ENCODE measurements at places on chromosomes 3 and 15.

DNA sequence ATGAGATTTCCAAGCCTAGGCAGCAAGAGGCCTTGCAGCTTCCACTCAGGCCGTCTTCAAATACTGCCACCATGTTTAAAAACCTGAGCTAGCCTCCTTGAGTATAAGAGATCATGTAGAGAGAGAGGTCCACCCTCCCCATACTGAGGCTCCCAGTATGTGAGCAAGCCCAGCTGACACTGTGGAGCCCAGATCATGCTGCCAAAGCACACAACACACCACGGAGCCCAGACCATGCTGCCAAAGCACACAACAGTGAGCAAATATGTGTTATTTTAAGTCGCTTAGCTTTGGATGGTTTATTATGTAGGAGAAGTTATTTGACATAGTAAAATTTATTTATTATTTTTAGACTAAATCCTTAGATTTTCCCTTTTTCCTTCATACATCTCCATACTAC is 333.7 kb downstream of the CTNNB1 start:
- no peak for DNase-seq

- DNase-seq, result no peak
Observed at GRCh38 chr3:12839156-12839946, 2.0 kb downstream of the RPL32 start.

GRCh38 chr3:22117751-22118346 is 366.8 kb upstream of the ZNF385D start:
- peak; percentile 2 for DNase-seq

GRCh38 chr15:41561777-41562145 is 2.7 kb downstream of the TYRO3 start:
- DNase-seq, result peak; percentile 70

GRCh38 chr3:139894643-139894989 is 40.4 kb upstream of the CLSTN2 start:
- DNase-seq, result no peak

- no peak for DNase-seq
Observed at GRCh38 chr3:31968927-31969418, 12.1 kb downstream of the OSBPL10 start.

DNA sequence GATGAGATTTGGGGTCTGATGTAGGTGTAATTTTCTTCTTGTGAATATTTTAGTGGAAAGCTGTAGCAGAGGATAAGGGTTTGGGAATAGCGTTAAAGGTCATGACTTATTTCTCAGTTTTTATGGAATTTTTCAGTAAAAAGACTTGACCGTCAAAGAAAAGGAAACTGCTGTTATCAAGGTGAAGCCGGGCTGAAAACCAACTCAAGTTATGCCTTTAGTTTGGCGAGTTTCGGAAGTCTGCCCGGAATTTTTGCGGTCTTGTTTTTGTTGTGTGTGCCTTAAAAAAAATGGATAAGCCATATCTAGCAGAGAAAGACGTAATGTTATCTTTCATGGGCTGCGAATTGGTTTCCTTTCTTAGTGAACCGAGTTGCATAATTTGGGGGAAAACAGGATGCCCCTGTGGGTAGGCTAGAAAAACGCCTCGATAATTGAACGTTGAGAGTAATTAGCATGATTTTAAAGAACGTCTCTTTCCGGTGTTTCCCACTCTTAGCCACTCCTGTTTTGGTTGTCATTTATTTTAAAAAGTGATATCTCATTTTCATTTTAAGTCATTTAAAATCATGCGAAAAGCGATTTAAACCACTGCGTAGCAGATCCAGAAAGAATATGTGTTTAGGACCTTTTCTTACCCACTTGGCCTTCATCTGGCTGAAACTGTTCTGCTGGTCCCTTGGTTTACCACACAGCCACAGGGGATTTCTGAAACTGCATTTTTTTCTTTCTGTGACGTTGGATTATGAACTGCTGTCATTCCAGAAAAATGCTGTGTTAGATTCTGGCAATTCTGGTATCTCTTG is 1.1 kb downstream of the NFKBIZ start:
- no peak for DNase-seq

- DNase-seq, result no peak
Observed at GRCh38 chr15:40043927-40044716, 5.1 kb upstream of the SRP14 start.

- DNase-seq, result no peak
Observed at GRCh38 chr3:120461416-120461815, 10.6 kb upstream of the FSTL1 start.

- no peak for DNase-seq
Observed at GRCh38 chr3:127779747-127780146, 42.6 kb downstream of the MGLL start.

- DNase-seq, result no peak
Observed at GRCh38 chr3:108605491-108605890, 16.0 kb downstream of the DZIP3 start.

DNA sequence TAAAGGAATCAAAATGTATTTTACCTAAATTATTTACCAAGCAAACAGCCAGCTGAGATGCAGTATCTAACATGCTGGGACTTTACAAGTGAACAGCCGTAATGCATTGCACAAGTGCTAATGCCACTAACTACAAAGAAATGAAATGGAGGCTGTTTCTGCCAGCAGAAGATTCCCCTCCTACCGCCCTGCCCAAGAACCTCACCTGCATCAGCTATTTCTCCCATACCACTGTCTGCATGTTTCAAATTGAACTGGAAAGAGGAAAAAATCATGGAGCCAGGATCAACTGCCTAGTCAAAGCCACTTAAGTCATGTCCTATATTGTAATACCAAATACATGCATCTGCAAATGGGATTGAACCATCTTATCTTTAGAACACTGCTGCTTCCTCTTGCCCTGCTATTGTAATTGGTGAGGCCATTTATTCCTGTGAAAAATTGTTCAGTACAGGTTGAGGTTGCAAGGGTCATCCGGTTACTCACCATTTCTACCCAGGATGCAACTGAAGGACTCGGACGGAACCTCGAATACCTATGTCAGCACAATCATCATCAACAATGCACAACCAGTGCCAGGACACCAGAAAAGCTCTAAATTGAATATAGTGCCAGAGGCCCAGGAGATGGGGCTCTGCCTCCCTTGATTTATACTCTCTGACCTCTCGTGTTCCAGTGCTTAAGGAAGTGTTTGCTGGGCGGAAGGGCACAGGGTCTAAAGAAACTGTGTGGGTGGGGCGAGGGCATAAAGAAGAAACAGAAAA is 27.5 kb downstream of the ANXA2 start:
- no peak for DNase-seq

DNA sequence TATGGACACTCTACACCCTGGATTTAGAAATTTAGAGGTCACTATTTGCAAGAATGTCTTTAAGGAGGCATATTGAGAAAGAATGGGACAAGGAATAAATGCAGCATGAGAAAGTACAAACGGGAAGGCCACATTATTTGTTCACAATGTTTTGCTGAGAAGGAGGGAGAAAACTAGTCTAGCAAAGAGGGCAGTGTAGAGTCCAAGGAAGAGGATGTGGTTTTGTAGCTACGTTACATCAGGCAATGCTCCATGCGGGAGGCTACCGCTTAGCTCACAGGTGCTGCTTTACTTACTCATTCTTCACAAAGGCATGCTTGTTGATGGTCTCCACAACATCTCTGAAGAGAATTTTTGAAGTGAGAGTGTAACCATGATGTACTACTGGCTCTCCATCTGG is 191.1 kb downstream of the PLCH1 start:
- no peak for DNase-seq

DNA sequence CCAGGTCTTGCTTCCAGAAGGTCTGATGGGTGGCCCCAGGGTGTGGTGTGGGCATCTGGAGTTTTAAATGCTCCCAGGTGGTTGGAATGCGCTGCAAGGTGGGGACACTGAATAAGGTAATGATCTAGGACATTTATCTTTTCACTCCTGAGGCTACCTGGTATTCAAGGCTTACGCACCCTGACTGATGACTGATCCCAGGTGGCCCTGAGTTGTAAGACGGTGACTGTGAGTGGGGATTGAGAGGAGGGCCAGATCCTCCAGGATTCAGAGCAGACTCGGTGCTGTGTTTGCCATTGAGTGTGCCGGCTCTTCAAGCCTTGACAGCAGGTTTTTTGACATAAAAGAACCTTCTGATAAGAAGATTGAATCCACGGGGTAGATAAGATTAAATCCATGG is 40.3 kb downstream of the SLC6A20 start:
- no peak for DNase-seq

DNA sequence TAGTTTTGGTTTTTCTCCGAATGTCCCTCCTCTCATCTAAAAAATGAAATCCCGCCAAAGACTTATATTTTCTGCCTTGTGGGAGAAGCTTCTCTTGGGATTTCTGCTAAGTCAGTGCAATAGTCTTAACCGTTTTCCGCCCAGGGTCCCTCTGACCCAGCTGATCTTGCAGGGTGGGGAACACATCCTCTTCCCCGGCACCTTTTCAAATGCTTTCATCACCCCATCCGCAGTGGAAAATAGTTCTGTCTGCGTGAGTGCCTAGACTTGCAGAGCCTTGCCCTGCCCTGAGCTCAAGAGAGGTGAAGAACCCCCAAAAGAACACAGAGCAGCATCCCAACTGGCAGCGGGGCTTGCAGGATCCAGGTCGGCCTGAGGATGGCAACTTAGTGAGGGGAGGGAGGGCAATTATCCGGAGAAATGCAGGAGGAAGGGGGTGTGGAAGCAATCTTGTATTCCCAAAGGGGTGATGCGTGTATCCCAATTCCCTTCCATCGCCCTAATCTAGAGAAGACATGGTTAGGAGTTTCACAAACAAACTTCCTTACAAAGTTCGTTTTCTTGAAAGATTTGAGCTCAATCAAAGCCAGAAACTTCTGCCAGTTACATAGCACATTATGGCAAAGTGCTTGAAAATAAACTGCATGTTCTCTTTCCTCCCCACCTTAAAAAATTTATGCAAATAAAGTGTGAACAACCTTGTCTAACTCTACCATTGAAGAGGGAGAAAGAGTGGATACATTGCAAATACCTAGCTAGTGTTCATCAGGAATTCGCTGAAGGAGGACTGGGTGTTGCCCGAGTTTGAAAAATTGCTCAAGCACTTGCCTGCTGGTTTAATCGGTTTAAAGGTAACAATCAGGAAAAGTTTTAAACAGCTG is 79.9 kb downstream of the NR2F2 start:
- no peak for DNase-seq

- no peak for DNase-seq
Observed at GRCh38 chr3:115072265-115073021, 74.6 kb downstream of the ZBTB20 start.

DNA sequence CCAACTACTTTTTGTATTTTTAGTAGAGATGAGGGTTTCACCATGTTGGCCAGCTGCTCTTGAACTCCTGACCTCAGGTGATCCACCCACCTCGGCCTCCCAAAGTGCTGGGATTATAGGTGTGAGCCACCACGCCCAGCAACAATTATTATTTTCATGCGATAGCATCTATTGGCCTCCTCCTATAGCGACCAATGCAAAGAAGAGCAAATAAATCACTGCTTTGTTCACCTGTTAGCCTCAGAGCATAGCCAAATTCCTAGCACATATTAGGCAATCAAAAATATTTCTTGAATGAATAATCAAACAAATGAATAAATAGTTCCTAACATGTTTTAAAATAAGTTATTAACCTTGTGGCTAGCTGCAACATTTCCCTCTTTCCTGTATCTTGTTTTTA is 36.8 kb upstream of the TNFSF10 start:
- DNase-seq, result no peak

DNA sequence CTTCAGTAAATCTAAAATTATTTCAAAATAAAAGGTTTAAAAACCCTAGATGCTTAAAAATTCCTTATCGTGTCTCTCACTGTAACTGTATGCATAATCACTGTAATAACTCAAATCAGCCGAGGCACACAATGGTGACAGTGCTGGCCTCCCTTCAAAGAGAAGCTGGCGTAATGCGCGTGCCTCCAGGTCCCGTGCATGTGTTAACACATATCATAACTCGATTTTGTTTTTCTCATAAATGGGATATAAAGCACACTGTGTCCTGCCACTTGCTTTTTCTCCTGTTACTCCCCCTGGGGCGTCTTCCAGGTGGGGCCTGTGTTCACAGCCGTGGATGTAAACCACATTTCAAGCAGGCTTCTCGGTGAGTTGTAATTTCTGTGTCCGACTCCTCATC is 56.0 kb downstream of the TPRA1 start:
- no peak for DNase-seq

DNA sequence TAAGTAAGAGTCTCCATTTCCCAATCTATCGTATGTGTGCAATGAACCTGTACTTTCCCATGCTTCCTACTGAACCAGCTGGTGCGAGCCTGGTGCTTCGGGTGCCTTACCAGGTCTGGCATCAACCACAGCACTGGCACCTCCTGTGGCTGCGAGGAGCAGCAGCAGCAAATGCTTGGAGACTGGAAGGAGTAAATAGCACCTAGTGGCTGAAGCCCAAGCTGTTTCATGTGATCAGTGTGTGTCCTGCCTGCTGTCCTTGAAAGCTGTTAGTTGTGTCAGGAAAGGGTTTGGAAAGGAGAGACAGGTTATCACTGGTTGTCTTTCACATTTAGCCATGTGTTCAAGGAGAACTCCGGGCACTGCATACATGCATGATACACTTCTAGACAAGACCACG is 31.8 kb downstream of the PCOLCE2 start:
- DNase-seq, result no peak

- DNase-seq, result no peak
Observed at GRCh38 chr3:84066915-84067314, 891.9 kb upstream of the CADM2 start.

DNA sequence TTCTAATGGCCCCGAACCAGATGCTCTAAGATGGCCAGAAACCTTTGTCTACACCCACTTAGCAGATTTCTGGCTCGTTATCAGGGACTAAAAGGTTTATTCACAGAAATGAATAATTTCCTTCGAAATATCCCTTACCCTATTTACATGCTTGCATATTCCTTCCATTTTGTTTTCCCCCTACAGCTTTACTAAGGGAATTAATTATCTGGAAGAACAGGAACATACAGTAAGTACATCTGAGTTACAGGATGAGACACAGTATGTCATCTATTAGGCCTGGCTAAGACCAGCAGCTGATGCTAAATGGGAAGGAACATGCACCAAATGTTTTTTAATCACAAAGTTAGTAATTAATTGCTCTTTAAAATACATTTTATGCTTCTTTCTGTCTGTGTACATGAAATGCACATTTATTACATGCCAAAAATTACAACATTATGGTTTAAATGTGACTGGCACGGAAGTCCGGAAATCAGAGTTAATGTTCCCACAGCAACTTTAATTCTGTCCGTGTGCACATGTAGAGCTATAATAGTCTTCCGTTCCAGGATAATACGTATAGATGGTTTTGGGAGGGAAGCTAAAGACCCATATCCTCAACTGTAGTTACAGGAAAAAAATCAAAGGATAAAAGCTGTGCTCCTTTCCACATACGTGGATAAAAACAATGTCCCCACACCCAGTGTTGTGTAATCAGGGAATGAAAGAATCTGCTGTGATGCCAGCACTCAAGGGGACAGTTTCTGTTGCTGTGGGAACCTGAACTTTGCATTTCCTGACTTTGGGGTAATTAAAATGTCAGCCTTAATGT is 82.0 kb downstream of the TIGIT start:
- DNase-seq, result no peak

GRCh38 chr3:35970793-35971192 is 331.5 kb downstream of the ARPP21 start:
- DNase-seq, result no peak

DNA sequence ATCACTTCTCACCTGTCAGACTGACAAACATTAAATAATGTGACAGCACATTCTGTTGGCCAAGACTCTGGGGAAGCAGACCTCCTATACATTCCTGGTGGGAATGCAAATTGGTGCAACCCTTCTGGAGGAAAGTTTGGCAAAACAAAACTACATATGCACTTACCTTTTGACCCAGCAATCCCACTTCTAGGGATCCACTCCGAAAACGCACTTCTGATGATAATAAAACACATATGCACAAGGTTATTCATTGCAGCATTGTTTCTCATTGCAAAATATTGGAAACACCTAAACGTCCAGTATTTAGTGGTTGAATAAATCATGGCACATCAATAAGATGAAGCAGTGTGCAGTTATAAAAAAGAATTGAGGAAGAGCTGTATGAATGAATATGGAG is 145.5 kb upstream of the ABHD17C start:
- DNase-seq, result no peak

All from frontal cortex (tissue), 4 donors.